A375 (cell line): ENCODE measurements at places on chromosomes 6 and 20. TPM values are rescaled to one million over a fixed set of nuclear protein-coding genes. Genes with fewer than 3 reads are reported as not detected.

Gene MCCD1
- not detected in 2 replicates for total RNA-seq

Gene CTAGE9
- not detected in 2 replicates for total RNA-seq

Gene CLIC5
- total RNA-seq = 0.03 TPM in 1 of 2 replicates, not detected in the other

Gene BFSP1
- 7.7 and 11.1 TPM in 2 replicates for total RNA-seq

Gene BPIFB1
- total RNA-seq = 0.24 and 0.30 TPM in 2 replicates

Gene SAPCD1
- total RNA-seq = 13.0 and 13.2 TPM in 2 replicates
